Pulmonary artery endothelial cell (primary cell): ENCODE measurements at places on chromosomes 3 and 15. TPM values are rescaled to one million over a fixed set of nuclear protein-coding genes. Genes with fewer than 3 reads are reported as not detected.

The PRSS50 gene
- total RNA-seq, result not detected in 2 replicates

The IL12A gene
- 0.40 and 2.0 TPM in 2 replicates for total RNA-seq

GRCh38 chr15:88776646-88777045 is 26.6 kb upstream of the ACAN start:
- DNase-seq, result no peak

DNA sequence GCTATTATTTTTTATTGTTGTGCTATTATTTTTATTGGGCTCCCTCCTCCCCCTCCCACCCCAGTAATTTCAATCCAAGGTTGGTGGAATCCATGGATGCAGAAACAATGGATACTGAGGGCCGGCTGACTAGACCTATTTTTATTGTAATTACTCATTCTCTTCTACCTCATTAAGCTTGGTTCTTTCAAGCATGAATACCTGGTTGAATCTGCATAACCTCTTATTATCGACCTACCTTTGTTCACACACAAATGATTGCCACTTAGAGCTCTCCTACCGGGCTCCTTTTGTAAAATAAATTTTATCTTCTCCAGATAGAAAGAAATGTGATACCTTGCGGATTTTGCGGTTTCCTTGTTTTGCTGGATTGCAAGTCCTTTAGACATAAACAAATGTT is 31.6 kb downstream of the BTD start:
- DNase-seq, result no peak

DNA sequence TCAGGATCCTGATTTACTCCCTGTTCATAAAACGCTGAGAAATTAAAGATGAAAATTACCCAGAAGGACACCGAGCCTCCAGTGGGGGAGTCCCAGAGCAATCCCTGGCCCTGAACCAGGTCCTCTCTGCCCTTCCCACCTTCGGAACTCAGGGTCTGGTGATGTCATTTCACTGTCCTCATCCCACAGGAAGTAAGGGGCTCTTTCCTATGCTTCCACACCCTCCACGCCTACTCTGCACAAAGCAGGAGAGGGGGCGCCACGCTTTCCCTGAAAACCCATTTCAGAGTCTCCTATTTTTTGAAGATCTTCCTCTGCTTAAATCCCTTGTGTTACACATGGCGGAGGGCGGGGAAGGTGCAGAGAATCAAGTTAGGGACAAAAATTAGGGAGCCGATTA is 18.8 kb downstream of the MEGF11 start:
- no peak for DNase-seq

DNA sequence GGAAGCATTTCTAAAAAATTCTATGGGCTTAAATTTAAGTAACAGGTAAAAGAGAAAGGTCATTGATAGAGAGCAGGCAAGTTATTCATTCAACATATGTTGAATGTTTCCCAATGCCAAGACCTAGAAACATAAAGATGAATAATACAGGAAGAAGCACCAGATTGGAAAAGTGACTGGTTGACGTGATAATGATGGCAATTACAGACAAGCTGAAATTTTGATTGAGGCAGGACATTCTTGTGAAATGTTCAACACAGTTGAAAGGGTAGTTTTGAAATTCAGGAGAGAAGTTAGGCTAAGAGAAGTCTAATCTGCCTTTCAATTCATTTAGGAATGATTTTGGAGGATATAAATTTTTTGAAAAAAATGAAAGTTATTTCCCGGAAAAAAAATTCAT is 536.3 kb upstream of the NAALADL2 start:
- DNase-seq, result no peak

DNA sequence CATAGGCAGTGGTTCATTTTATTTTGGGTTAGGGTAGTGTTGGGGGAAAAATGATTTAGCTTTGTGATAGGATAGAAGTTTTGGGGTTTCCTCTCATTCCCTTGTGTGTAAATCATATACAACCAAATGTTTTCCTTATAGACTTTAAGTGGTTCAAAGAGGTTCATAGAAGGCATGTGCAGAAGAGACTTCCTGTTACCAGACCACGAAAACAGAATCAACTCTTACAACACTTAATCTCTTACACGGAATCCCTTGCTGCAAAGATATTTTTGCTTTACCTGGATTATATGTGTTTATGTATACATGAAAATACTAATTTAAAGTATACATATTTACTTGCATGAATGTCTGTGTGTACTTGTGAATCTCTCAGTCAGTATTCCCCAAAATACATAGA is 2.9 kb downstream of the TMOD2 start:
- DNase-seq, result no peak

The DCP1A gene
- total RNA-seq, result 13.7 and 14.3 TPM in 2 replicates

- no peak for DNase-seq
Measured at GRCh38 chr3:10387881-10388609, 67.1 kb upstream of the SEC13 start.

DNA sequence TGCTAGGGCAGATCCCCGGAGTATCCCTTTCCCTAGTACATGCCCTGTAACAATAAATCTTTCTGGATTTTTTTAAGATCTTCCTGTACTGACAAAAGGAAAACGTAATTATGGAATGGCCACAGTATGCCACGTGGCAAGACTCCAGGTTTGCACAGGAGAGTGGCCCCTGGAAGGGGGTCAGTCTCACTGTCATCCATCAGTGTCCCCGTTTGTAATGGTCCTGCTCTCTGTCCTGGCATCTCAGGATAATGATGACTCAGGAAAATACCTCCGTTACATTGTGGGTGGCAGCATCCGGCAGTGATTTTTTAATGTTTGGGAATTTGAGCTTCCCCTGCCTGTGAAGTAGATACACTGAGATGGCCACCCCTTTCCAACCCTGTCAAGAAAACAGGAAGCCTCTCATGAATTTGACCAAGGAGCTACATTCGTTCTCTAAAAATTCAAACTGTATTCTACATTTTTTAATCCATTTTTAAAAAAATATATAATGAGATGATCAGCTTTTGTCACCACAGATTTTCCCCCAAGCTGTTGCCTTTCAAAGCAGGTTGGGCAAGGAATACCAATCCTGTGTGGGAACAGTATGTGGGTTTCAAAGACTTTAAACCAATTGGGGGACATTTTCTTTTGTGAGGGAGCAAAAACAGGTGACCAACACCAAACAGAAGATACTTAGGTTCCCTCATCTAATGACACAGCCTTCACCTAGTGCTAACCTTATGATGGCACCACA is 110.4 kb downstream of the C3orf70 start:
- no peak for DNase-seq
